Right ventricle myocardium superior (tissue), 1 donor: ENCODE measurements at places on chromosomes 7 and 10.

GRCh38 chr7:134855442-134855841 lies 76.0 kb downstream of the CALD1 start:
- DNase-seq, result peak; percentile 45

- no peak for DNase-seq
Observed at GRCh38 chr7:91089382-91089963, 174.8 kb upstream of the FZD1 start.

DNA sequence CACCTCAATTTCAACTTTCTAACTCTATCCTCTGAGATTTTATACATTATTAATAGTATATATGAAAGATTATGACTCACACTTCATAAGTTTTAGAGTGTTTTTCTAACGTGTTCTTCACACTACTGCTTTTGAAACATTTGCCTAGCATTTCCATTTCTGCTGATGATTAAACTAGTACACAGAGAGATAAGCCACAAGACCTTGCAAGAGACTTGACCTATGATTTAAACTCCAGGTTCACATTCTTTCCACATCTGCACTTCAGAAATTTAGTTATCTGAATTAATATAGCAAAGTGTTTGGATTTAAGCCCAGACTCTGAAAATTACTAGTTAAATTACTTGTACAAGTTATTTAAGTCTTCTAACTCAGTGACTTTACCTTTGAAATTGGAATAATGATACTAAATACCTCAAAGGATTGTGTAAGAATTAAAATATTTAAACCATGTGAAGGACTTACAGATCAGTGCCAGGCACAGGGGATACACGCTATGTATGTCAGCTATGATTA lies 66.6 kb downstream of the PCLO start:
- DNase-seq, result no peak

GRCh38 chr10:73762915-73763314 lies 18.7 kb downstream of the SEC24C start:
- DNase-seq, result no peak

DNA sequence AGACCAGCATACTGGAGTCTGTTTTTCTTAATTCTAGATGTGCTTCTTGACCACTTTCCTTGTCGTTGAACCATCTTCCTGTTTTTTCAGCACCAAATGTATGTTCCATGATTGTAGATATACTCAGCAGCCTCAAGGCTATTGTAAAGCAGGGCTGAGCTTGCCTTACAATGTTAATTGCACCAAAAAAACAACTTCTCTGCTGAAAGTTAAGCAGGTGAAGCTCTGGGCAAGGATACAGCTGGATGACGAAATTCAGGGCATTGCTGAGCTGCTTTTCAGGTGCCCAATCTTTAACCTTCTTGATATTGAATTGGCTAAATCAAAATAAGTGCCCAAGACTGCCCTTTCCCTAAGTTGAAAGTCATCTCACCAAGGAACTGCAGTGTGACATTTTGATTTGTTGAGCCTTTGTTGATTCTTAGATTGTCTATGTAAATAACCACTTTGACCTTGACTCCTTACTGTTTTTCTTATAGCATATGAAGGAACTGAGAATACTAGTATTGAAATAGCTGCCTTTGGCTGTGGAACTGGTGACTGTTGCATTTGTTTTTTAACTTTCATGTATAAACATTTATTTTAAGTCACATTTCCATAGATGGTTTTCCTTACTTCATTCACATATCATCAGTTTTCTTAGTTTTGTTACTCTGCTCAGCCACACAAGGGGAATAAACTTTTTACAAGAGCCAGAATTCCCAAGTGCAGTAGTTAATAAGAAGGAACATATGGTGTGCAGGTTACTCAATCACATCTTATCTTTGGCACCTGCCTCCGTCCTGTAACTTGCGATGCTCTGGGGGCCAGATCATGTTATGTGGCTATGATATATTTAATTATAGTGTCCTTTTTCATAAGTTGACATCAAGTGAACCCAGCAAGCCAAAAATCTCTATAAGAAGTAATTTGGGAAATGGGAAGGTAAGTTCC lies 3.1 kb downstream of the AHCYL2 start:
- no peak for DNase-seq

- no peak for DNase-seq
Observed at GRCh38 chr10:92284112-92284704, 6.7 kb downstream of the CPEB3 start.

GRCh38 chr7:18425227-18425626 lies 70.3 kb upstream of the HDAC9 start:
- no peak for DNase-seq

DNA sequence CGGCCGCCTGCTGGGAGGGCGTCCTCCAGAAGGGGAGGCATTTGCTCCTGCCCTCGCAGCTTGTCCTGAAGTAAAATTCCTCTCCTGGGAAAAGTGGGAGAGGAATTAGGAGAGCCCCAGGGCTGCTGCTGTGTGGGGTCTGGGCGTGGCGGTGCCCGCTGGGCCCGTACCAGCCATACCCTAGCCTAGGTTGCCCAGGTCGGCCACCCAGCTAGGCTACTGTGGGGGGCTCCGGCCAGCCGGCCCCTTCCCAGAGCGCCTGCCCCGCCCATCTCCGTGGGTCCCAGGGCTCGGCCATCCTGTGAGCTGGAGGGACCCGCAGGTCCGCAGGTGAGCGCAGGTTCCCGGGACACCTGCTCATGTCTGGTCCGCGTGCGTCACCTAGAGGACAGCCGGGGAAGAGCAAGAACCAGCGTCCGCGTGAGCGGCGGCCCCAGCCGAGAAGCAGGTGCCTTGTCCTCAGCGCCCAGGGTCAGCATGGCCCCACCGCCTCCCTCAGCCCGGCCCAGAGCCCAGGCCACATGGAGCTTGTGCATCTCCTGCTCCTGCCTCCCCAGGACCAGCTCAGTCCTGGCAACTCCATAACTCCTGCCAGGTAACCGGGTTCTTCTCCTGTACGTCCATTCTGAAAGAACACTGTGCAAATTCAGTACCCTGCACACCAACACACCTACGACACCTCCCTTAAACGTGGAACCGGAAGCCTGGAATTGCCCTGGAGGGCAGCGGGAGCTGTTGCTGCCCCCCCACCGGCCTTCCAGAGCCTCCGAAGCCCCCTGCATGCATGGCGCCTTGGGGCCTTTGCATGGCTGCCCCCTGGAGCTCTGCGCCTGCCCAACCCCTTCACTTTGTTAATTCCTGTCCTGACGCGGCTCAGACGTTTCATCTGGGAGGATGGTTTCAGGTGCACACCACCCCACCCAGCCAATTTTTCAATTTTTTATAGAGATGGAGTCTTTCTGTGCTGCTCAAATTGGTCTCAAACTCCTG lies 22.8 kb upstream of the FOXL3 start:
- peak; percentile 36 for DNase-seq

DNA sequence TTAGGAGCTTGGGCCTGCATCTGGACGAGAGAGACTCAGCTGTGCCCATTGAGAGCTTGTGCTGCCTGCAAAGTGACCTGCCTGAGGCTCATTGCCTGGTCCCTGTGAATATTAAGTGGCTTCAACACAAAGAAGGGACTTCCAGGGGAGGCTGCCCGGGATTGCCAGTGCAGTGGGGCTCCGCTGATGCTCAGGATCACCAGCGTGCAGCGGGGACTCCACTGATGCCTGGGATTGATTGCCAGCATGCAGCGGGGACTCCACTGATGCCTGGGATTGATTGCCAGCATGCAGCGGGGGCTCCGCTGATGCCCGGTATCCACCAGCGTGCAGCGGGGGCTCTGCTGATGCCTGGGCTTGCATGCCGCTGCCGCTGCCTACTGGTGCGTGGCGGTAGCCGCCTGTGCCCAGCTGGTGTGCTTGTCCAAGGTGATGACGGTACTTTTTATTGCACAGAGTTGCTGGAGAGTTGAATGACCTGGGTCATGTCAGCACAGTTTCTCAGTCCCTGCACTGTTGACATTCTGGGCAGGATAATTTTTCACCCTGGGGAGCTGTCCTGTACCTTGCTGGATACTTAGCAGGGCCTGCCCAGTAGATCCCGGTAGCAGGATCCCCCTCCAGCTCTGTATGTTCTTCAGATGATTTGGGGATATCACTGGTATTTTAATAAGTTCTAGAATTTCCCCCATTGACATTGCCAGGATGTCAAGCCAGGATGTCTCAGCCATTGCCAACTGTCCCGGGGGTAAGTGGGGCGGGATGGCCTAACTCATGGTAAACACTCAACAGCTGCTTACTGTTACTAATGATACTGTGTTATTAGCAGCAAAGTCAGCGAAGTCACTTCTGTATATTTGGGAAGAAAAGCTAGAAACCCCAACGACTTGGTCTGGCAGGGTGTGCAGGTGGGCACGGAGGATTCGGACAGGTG lies 13.0 kb downstream of the DOCK1 start:
- no peak for DNase-seq

DNA sequence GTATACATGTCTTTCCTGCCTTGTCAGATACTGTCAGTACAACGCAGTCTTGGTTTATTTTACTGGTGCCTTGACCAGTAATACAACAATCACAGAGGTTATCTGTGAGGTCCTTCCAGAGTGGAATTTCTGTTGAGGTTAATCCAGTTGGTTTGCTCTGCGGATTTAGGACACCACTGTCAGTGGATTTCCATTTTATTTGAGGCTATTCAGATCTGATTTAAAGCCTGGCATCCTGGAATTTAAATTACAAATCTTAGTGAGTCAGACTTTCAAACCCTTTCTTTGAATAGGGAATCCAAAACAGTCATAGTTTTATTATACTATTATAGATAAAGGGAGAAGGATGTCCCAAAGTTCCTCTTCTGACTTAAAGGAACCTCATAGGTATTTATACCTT lies 40.5 kb downstream of the ANLN start:
- no peak for DNase-seq
